Activated B cell treated with CpG ODN at 0.5 μM for 24 hours (primary cell): ENCODE measurements at places on chromosomes 7 and 10.

DNA sequence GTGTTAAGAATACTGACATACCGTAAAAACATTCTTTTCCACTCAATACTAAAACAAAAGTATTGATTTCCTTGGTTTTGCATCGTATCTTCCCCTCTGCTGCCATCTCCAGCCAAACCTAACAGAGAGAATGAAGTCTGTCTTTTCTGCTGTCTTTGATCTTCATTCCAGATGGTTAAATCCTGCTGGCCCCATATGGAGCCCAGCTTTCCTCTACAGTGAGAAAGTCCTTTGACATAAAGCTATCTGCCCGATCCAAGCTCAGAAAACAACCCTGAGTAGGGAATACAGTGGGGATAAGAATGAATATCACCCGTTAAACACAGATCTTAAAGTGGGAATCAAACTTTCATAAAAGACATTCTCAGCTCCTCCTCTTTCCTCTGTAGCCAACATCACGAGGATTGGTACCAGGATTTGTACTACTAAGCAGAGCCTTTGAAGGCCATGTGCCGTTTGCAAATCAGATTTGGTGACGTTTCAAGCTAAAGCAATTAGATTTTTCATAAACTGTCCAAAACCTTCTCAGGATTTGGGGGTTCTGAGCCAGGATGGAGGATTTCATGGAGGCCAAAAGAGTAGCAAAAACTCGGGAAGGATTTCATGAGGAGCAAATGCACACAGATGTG is 30.8 kb upstream of the GPAM start:
- no peak for DNase-seq

GRCh38 chr10:6171881-6172695 is 30.6 kb upstream of the PFKFB3 start:
- DNase-seq: no peak

DNA sequence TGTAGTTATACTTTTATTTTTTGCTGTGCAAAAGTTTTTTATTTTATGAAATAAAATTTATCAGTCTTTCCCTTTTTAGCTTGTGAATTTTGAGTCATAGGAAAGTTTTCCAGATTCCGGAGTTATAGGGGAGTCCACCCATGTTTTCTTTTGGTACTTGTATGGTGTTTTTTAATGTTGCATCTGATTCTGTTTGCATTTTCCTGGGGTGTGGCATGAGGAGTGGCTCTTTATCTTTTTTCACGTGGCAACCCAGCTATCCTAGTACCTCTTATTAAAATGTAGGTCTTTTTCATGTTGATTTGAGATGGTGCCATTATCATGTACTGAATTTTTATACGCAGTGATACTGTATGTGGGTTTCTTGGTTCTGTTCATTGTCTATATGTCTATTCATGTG is 19.7 kb downstream of the EXOC6 start:
- DNase-seq: no peak

DNA sequence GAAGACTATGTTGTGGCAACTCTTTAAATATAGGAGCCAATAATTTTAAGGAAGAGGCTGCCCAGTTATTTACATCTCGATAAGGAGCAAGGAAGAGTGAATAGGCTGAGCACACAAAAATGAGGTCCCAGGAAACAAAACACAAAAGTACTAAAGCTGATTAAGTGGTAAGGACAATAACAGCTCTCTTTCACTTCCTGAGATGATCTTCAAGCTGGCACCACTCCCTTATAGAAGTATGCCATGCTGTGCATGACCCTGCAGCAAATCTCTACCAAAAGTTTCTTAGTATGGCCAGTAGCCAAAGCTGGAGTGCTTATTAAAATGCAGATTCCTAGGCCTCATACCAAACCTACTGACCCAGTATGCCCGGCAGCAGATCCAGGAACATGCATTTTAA is 39.7 kb downstream of the CADPS2 start:
- DNase-seq: no peak

GRCh38 chr7:53470336-53470970 is 435.0 kb downstream of the POM121L12 start:
- no peak for DNase-seq

DNA sequence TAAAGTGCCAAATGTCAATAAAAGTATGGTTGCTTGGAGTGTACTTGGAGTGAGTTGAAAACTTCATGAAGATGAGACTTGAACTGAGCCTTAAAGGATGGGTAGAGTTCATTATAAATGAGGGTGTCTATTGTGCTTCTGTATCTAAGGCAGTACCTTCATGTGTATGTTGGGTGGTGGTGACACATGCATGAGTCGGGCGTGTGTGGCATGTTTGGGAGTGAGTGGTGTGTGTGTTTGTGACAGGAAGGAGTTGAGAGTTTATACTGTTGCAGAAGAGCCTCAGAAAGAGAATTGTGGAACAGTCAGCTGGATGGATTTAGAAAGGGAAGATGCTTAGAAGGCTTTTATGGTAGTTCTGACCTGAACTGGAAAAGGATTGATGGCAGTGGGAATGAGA is 6.0 kb upstream of the ZRANB1 start:
- DNase-seq: no peak

GRCh38 chr7:42945821-42946626 is 13.8 kb downstream of the MRPL32 start:
- no peak for DNase-seq
